NCI-H2081 treated with DMSO at 0.1 percent for 48 hours (cell line): ENCODE measurements at places on chromosomes 16 and 17.

GRCh38 chr17:49548506-49549310, 27.0 kb upstream of the NXPH3 start:
- DNase-seq: no peak

DNA sequence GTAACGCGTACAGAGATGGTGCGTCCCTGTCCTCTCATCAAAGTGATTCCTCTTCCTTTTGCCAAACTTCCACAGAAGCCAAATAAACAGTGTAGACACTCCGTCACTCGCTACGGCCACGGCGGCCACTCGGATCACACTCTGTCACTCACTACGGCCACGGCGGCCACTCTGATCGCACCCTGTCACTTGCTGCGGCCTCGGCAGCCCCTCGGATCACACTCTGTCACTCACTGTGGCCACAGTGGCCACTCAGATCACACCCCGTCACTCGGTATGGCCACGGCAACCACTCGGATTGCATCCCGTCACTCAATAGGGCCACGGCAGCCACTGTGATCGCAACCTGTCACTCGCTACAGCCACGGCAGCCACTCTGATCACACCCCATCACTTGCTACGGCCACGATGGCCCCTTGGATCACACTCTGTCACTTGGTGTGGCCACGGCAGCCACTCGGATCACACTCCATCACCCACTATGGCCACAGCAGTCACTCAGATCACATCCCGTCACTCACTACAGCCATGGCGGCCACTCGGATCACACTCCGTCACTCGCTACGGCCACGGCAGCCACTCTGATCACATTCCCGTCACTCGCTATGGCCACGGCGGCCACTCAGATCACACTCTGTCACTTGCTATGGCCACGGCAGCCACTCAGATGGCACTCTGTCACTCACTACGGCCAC, 170.8 kb downstream of the BANP start:
- no peak for DNase-seq

DNA sequence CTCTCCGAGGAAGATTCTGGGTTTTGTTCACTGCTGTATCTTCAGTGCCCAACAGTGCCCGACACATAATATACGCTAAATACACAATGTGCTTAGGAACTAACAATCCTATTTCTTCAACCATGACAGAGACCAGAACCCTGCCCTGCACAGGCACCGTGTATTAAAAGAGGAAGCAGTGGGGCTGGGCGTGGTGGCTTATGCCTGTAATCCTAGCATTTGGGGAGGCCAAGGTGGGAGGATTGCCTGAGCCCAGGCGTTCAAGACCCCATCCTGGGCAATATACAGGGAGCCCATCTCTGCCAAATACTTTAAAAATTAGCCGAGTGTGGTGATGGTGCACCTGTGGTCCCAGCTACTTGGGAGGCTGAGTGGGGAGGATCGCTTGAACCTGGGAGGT, 19.3 kb downstream of the ARL2BP start:
- no peak for DNase-seq

DNA sequence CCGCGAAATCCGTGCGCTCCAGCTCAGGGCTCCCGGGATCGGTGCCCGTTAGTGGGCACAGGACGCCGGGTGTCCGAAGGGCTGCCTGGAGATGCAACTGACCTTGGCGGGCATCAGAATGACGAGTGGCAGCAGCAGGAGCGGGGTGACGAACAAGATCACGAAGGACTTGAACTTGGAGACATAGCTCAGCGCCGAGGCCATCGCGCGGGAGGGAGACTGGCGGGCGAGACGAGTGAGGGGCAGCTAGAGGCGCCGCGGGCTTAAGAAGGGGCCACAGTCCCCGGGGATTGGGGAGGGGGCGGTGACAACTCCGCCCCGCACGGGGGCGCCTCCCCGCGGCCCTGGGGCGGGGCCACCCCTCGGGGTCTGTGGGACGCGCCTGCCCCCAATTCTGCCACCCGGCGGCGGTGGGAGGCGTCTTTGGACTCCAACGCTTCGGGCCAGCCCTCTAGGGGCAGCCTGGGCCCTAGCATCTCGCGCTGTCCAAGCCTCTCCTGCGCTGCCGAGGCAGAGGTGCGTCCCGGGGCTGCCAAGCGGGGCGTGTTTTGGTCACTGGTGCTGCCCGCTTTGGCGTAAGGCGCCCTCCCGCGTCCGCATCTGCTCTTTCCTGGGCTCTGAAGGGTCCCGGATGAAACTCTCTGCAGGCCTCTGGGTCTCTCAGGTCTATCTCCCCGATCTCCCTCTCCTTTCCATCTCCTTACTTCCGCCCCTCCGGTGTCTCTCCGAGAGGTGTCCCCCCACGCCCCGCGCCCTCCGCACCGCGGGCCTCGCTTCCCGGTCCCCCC, at the start of gene SLC13A5:
Gene SLC13A5 (minus strand): TSS at position 240 of the 788 bp plus-strand sequence. CDS start 36 bp downstream, at position 204.
- DNase-seq: no peak

DNA sequence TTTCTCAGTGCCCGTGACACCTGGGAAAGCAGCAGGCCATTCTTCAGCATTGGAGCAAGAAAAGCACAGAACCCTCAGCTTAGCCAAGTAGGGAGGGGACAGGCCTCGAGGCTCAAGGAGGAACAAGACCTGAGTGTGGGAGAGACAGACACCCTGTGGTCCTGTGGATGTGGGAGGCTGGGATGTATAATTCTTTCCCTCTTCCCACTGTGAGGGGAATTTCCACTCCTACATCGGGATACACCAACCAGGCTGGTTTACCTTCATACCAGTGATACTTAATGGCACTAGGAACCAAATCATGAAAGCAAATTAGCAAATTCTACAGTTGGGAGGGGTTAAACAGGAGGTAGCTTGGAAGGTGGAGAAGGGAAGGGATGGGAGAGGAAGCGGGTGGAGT, 41.7 kb downstream of the LYRM1 start:
- no peak for DNase-seq

DNA sequence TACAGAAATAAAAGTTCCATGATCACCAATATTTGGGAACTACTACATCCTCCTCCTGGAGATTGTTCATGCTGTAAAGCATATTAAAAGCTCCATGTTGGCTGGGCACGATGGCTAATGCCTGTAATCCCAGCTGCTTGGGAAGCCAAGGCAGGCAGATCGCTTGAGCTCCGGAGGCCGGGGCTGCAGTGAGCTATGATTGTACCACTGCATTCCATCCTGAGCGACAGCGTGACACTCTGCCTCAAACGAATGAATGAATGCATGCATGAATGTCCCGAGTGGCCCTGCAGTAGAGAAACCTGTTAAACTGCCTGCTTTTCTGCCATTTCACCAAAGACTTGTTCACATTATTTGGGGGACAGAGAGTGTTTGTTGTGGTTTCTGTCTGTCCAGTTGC, 15.0 kb downstream of the CNEP1R1 start:
- DNase-seq: no peak
